ENCODE measurements at places on chromosomes 6 and 20.

GRCh38 chr6:35170166-35170565, 29.0 kb upstream of the TCP11 start:
- no peak for DNase-seq

DNA sequence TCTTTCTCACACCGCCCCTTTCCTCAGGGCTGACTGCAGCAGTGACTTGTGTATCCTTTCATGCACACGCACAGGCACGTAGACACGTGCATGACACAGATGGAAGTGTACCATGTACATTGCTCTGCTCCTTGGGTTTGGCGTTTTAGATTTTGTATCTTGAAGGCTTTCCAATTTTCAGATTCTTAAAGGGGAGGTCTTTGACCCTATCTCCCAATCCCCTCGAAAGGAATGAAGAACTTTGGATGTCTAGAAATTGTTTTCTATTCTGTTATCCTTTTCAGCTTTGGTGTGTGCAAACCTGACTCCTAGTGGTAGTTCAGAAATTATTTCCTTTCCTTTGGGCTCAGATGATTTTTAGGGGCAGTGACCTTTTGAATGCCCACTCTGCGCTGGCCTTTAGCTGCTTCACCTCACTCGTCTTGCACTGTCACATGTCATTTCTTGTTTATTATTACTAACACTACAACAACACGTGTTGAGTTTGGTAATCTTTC, 63.0 kb downstream of the HIVEP1 start:
- no peak for DNase-seq

GRCh38 chr6:37554480-37554819, 54.8 kb upstream of the CCDC167 start:
- no peak for DNase-seq

DNA sequence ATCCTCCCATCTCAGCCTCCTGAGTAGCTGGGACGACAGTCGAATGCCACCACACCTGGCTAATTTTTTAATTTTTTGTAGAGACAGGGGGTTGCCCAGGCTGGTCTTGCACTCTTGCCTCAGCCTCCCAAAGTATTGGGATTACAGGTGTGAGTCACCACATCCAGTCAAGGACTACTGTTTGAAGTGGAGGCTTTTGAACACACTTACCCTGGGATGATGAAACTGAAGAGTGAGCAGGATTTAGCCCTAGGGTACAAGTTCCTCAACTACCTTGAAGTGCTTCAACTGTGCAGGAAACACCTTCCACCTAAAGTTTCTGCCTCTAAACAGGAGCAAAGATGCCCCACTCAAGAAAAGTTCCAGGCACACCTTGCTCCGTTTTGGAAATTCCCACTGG, 15.7 kb upstream of the PARD6B start:
- no peak for DNase-seq

DNA sequence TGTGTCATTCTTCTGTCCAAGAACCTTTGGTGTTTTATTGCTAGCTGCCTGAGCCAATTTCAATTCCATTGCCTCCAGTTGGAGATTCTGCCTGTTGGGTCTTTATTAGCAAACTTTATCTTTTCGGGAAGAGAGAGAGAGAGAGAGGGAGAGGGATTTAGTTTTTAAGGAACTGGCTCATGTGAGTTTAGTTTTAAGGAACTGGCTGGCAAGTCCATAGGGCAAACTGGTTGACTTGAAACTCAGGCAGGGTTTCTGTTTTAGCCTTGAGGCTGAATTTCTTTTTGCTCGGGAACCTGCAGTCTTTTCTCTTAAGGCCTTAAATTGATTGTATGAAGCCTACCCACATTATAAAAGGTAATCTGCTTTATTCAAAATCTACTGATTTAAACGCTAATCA, 23.0 kb downstream of the BCKDHB start:
- DNase-seq, result no peak

GRCh38 chr6:53418288-53418687, 69.5 kb upstream of the ELOVL5 start:
- no peak for DNase-seq

Measured in stimulated activated CD4-positive, alpha-beta T cell treated with anti-CD3 and anti-CD28 coated beads, Interleukin-4, amount 100 ng/mL, for 1 hour (primary cell).